Effector CD4-positive, alpha-beta T cell (primary cell): ENCODE measurements at places on chromosomes 4 and X.
A peak's percentile ranks its signal among the peaks of the same experiment; 100 is the strongest.

GRCh38 chr4:175827516-175827915 lies 15.5 kb upstream of the GPM6A start:
- no peak for DNase-seq

DNA sequence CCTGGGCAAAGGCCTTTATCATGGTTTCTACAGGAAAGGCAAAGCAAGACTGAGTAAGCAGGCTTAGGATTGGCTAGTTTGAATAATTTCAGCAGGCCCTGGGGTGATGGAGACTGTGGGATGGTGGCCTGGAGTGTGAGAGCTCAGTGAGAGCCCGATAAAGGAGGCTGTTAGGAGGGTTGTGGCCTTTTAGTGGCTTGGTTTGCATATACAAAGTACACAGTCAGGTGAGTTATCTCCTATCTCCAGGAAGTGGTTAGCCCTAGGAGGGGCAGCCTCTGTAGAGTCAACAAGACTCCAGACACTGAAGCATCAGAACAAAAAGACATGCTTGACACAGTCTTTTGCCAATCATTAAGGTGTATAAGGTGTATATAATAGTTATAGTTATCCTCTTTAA lies 157.2 kb downstream of the CFAP299 start:
- DNase-seq = peak; percentile 36

GRCh38 chr4:94262163-94263016 lies 54.7 kb downstream of the SMARCAD1 start:
- DNase-seq = no peak

- DNase-seq = no peak
Measured at GRCh38 chrX:81120258-81120935, 81.3 kb downstream of the HMGN5 start.

DNA sequence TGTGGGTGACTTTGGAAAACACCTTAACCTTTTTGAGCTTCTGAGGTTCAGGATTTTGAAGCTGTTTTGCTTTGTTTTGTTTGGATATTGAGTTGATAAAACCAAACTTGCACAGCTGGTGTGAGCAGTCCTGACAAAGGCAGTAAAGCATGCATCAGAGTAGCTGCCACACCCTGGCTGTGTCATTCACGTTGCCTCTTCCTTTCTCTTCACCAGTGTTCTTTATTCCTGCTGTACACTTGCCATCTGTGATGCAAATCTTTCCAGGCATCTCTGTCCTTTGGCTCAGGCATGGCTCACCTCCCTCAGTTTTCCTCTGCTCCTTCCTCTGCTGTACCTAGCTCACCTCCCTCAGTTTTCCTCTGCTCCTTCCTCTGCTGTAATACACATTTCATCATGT lies 1850.2 kb upstream of the AGA start:
- no peak for DNase-seq

DNA sequence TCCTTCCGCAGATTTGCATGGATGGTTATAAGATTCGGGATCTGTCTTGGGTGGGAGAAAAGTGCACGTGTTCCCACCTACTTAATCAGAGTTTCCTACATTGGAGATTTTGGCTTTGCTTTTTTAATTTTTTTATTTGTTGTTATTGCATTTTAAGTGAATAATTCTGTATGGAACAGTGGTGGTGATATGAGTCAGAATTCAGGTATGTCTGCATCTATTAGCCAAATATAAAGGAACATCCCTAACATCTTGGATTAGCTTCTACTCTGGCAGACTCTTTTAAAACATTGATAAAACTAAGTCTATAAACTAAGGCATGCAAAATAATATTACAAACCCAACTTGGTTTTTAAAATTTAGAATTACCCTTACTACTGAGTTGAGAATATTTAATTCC lies 659.8 kb upstream of the EPHA5 start:
- DNase-seq = no peak

GRCh38 chr4:141130947-141131605 lies 2.2 kb downstream of the RNF150 start:
- DNase-seq = no peak
